ENCODE measurements at places on chromosomes 5 and 9.

- peak; percentile 10 for DNase-seq
These were observed 57.6 kb upstream of the GRHPR start for GRCh38 chr9:37364751-37365360.

DNA sequence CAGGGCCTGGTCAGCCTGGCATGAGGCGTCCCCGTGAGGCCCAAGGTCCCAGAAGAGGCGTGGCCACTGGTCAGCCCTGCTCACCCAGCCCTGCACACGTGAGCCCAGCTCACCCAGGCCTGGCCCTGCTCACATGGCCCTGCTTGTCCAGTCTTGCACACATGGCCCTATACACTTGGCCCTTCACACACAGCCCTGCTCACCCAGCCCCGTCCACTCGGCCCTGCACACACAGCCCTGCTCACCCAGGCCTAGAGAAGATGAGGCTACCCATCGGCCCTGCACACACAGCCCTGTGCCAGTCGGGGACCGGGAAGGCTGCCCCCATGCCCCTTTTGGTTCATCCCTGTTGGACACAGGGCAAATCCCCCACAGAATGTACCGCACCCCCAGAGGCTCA is 28.4 kb downstream of the ZDHHC11B start:
- DNase-seq, result no peak

GRCh38 chr5:74185599-74185998 is 454.9 kb downstream of the ENC1 start:
- DNase-seq, result no peak

GRCh38 chr9:31590091-31590490 is 794.4 kb upstream of the ACO1 start:
- no peak for DNase-seq

DNA sequence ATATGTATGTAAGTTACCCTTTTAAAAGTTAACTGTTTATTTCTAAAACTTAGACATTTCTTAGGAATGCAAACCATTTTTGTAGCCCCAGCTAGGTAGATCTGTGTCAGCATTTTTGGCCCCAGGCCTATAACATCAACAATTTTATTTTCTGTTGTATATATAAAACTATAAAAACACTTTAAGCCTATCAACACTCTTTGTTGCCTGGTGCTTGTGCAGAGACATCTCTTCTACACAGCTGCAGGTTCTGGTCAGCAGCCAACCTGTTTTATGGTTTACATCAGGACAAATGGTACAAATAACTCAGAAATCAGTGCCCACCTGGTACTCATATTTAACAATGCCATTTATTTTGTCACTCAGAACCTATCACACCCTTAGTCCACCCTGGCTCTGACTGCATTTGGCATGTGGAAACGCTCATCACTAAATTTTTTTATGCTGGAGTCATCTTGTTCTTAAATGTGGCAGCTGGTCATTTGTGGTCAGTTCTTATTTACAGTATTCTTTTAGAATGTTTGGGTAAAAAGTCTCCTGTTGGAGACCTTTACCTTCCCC is 173.4 kb downstream of the DNAH5 start:
- DNase-seq, result no peak

DNA sequence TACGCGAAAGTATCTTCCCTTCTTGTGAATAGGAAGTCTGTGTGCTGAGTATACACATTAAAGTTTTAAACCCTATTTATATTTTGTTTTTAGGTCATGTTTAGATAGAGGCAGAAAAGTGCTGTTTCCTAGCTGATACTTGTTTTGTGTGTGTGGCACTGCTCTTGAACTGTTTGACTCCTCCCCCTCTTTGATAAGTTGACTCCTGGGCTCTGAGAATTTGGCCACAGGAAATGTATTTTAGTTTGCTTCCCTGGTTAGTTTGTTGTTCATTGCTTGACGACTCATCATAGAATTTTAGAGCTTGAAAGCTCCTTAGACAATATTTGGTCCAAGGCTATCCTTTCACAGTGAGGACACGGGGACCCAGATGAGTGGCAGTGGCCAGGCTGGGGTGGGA is 2.0 kb upstream of the CDC14B start:
- DNase-seq, result no peak

- DNase-seq, result no peak
These were observed 339.2 kb downstream of the ADAMTS6 start for GRCh38 chr5:65142511-65143011.

DNA sequence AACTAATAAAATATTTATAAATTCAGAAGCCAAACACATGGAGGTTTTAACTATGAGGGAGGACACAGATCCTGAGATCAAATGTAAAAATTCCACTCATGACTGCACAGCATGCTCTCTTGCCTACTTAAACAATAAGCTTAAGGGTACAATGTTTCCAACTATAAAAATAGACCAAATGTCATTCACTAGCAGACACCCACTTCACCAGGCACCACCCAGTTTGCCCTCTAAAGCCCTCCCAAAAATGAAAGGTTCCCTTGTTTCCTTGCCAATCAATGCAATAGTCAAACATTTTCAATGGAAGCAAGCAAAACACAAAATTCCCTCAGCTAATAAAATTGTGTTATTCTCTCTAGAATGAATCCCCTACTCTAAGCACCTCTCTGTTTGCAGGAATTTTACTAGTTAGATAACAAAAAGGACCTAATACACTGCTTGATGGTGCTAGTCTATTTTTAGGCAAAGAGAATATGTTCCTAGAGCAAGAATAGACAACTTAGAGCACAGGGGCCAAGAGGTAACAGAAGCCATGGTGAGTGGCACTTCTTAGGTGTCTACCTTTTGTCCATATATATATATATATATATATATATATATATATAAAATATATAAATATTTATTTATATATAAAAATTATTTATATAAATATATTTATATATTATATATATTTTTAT is 135.3 kb downstream of the HOMER1 start:
- DNase-seq, result no peak

- no peak for DNase-seq
These were observed 6.4 kb downstream of the PHF24 start for GRCh38 chr9:34964458-34964857.

GRCh38 chr9:22079873-22080341 is 70.8 kb upstream of the CDKN2B start:
- peak; percentile 64 for DNase-seq

DNA sequence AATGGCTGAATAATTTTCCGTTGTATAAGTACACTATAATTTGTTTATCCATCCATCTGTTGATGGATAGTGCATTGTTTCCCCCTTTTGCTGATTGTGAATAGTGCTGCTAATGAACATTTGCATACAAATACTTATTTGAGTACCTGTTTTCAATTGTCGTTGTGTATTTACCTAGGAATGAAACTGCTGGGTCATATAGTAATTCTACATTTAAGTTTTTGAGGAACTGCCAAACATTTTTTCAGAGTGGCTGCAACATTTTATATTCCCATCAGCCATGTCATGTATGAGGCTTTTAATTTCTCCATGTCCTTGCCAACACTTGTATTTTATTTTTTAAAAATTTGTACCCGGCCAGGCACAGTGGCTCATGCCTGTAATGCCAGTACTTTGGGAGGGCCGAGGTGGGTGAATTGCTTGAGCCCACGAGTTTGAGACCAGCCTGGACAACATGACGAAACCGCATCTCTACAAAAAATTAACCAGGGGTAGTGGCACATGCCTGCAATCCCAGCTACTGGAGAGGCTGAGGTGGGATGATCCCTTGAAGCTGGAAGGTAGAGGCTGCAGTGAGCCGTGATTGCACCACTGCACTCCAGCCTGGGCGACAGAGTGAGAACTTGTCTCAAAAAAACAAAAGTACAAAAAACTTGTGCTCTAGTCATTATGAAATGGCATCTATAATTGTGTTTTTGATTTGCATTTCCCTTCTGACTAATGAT is 2.2 kb upstream of the ANXA6 start:
- DNase-seq, result no peak

GRCh38 chr9:93675336-93676150 is 99.2 kb downstream of the PHF2 start:
- DNase-seq, result no peak

All from CD4-positive, alpha-beta T cell treated with Interleukin-10 for 1 hour (primary cell).